Prostate gland (tissue), 2 donors: ENCODE measurements at places on chromosomes 13 and 19.

DNA sequence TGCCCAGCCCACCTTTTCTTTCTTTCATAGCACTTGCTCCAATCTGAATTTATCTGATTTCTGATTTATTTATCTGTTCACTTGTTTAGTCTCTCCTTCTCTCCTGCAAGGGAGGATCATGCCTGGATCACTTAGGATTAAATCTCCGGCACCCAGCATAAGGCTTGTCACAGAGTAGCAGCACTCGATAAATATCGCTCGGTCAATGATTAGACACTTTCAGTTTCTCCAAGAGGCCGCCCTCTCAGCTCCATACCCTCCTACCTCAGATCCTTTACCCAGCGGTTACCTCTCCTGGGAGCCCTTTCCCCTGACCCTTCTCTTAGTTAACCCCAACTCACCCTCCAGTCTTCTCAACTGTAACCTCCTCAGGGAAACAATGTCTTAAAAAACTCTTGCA lies 1.4 kb downstream of the CLIP3 start:
- DNase-seq = no peak

GRCh38 chr19:35249146-35249847 lies 495 bp downstream of the LSR start:
- DNase-seq = peak; percentile 26

DNA sequence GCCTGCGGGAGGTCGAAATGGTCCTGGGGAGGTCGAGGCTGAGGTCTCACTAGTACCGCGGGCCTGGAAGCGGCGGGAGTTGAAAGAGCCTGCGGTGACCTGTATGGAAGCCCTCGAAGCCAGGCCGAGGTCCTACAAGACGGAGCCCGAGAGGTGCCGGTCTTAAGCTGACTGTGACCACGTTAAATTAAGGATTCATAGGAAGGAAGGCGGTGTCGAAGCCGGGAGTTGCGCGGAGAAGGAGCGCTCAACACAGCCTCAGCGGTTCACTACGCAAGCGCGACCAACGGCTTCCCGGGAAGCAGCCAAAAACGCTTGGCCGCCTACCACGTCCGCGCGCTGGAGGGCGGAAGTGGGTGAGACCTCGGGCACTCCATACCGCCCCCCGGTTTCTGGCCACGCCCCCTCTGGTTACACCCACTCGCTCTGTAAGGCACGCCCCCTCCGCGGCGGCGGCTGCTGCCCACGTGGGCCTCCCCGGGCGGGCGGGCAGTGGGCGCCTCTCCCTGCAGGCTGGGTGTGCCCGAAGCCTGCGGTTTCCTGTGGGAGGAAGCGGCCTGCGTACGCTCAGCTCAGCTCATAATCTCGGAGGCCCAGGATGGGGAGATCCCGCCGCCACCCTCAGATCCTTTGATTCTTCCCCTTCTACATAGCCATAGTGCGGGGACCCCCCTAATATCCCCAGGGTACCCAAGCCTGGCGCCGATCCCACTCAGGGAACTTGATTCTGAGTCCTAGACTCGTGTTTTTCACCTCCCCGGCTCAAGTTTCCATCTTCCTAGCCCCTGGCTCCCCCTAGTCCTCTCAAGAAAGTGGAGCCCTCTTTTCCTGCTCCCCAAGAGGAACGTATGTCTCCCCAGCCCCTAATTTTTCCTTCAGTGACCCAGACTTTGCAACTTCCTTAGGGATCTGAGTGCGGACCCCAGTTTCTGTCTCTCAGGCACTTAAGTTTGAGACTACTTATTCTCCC lies 3.4 kb upstream of the EMP3 start:
- DNase-seq = peak; percentile 98

DNA sequence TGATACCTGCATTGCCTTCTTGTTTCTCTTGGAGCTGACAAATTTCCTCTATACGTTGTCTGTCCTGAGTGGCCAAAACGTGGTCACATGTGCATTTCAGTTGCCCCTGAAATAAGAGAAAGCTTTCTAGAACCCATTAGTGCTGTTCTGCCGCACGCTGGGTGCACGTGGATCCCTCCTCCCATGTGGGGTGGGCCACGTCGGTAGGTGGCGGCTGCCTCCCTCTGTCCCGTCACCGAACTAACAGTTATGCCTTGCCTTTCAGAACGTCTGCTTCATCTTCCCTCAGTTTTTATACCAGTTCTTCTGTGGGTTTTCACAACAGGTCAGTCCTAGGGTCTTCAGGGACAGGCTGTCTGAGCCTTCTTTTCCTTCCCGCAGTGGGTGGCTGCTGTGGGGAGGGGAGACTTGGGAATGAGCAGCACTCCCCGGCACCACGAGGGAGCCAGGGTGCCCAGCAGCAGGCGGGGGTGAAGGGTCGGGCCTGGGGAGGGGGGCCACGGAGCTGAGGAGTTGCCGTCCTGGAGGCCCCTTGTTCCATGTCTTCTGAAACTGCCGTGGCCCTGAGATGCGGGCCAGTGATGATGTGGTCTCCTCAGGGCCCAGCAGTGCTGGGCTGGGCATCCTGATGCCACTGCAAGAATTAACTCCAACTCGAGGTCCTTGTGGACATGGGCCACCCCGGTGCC lies 109.7 kb upstream of the MCF2L start:
- DNase-seq = no peak

GRCh38 chr19:19490214-19490968 lies 25.0 kb downstream of the TSSK6 start:
- peak; percentile 66 for DNase-seq

GRCh38 chr13:50282016-50282415 lies 266.8 kb downstream of the KCNRG start:
- DNase-seq = no peak

GRCh38 chr13:111476197-111476596 lies 155.8 kb downstream of the TEX29 start:
- DNase-seq = no peak

DNA sequence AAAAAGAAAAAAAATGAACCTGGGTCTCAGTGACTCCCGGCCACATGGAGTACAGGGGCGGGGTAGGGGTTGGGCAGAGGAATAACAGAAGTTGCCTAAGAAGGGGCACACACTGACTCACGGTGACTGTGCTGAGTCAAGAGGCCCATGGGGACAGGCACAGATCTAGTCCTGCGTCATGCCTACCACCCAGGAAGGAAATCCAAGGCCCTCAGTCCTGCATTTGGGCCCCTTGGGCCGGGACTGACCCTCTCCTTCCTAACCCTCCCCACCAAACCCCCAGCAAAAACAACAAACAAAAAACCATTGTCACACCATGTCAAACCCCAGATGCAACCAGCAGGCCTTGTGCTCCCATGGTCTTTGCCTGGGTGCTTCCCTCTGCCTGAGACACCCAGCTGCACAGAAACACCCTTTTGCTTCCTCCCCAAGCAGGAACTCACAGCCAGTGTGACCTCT lies 9.6 kb upstream of the NOTCH3 start:
- no peak for DNase-seq

DNA sequence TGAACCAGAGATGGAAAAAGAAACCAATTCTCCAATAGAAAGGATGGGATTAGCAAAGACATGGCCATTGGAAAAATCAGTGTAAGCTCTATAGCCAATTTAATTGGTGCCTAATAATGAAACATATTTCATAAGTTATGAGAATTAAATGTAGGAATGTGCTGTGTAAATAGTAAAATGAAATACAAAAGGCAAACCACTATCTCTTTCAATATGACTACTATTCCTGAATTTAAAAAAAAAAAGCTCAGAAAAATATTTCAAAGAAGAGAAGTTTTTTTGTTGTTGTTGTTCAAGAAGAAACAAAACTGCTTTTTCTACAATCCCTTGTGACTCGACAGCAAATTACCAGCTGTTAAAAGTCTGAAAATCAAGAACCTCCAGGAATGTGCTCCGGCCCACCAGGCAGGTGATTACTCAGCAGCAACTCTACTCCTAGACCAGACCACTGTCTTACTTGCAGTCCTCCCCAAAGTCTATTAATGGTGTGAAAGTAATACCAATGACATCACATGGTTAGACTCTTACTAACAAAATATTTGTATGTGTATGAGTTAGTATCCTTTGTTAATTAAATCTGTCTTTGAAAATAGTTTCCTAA lies 362.4 kb downstream of the KCTD12 start:
- DNase-seq = no peak
